ENCODE measurements at places on chromosomes 12 and 14.

DNA sequence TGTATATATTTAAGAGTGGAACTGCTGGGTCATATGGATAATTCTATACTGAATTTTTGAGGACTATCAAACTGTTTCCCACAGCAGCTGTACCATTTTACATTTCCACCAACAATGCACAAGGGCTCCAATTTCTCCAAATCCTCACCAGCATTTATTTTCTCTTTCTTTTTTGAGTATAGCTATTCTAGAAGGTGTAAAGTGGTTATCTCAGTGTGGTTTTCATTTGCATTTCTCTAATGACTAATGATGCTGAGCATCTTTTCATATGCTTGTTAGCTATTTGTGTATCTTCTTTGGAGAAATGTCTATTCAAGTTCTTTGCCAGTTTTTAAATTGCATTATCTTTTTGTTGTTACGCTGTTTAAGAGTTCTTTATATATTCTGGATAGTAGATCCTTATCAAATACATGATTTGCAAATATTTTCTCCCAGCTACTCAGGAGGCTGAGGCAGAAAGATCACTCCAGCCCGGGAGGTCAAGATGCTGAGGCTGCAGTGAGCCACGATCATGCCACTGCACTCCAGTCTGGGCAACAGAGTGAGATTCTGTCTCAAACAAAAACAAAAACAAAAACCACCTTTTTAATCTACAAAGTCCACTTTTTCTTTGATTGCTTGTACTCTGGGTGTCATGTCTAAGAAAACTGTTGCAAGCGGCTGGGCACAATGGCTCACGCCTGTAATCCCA is 32.8 kb downstream of the GTF2A1 start:
- DNase-seq: no peak

DNA sequence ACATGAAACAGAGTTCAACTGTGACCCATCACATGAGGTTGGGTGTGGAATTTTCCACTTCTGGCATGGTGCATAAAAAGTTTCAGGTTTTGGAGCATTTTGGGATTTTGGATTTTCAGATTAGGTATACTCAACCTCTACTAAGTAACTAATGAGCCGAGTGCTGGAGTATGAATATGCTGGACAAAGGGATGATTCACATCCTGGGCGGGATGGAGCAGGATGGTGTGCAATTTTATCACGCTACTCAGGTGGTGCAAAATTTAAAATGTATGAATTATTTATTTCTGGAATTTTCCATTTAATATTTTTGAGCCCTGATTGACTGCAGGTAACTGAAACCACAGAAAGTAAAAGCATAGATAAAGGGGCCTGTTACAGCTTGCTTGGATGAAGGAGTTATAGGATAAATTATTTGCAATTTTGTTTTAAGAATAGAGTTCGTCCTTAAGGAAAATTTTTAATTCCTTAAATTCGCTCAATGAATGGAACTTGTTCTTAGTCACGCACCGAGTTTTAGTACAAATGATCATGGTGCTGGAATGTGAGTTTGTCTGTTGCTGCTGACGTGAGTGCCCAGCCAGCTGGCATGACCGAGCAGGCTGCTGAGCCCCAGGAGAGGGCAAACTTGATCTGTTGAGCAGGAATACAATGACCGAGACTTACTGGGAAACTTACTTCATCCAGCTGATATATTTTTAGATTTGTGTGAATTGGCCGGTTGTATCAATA is 176.3 kb downstream of the ESR2 start:
- DNase-seq: no peak

GRCh38 chr14:46885566-46885965 is 234.0 kb upstream of the RPL10L start:
- no peak for DNase-seq

- no peak for DNase-seq
These were observed 49.8 kb downstream of the RIN3 start for GRCh38 chr14:92563359-92563758.

DNA sequence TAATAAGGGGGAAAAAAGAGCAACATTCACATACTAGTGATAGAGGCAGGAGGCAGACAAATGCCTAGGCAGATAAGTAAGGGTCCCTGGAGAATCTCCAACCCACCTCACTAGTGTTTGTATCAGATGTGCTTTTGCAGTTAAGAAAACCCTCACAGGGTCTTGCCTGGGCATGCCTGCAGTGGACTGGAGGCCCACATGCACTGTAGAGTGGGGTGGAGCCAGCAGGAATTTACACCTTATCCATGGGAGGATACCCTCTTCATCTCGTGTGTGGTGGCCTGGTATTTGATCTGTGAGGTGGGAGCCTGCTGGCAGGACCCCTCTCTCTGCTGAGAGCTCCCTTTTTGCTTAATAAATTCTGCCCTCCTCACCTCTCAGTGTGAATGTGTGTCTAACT is 238.0 kb upstream of the SLC16A7 start:
- DNase-seq: no peak

- no peak for DNase-seq
These were observed 166.4 kb downstream of the DUSP6 start for GRCh38 chr12:89185889-89186288.

DNA sequence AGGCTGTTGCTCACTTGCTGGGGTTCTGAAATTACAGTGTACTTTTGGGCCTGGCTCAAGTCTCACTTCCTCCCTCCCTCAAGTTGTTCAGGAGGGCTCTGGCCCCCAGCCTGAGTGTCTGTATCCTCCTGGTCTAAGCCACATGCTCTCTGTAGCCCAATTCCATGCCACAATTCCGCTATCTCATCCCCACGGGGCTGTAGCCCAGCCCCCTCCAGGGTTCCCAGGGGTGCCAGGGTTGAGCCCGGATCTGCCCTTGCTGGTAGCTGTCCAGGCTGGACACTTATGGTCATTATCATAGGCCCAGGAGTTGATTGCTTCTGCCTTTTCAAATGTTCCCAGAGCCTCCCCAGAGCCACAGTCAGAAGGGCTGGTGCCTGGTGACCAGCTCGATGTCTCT is 65.3 kb downstream of the PRIMA1 start:
- no peak for DNase-seq
